ENCODE measurements at places on chromosomes 11 and 22.

DNA sequence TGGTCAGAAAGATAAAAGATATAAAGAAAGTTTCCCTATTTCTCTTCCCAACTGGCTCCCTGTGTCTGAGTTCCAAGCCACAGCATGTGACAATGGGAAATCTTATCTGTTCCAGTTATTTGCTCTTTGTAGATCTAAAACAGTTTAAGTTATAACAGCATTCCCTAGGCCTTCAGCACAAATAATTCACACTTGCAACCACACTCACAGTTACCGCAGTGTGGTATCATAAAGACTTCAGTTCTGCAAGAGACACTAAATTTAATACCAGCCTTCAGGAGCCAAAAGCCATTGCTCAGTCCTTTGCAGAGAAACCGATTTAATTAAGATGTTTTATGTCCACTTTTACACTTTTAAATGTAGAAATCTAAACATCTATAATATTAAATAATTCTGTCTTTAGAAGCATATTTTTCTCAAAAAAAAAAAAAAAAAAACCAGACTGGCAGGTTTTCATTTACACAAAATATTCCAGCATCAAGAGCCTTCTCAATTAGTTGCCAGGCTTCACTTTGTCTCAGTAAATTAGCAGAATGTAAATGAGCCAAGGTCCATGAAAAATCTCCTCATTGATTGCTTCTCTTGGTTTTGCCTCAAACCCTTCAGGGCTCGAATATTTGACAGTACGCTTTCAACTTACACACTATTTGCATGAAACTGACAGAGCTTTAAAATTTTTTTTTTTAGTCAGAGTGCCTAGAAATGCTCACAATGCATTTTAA lies 300.0 kb upstream of the DDI1 start:
- DNase-seq = no peak

DNA sequence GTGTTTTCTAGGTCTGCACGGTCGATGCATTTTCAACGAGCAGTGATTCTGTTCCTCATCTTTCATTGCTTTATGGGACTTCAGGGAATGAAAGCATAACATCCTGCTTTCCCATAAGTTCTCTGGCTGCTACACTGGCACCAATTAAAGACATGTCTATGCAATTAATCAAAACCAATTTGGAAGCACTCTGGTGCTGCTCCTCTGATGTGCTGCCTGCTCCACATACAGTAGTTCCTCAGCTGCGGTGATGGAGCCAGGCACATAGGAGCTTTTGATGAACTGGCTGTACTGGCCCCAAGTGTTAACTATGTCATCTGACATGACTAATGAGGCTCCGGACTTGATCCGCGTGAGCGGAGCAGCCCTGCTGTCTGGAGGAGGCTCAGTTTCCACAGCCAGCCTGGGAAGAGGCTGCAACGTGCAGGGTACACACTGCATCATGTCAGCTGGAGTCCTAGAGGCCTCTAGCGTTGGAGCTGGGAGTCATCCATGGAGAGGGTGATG lies 29.8 kb downstream of the GVQW3 start:
- no peak for DNase-seq

DNA sequence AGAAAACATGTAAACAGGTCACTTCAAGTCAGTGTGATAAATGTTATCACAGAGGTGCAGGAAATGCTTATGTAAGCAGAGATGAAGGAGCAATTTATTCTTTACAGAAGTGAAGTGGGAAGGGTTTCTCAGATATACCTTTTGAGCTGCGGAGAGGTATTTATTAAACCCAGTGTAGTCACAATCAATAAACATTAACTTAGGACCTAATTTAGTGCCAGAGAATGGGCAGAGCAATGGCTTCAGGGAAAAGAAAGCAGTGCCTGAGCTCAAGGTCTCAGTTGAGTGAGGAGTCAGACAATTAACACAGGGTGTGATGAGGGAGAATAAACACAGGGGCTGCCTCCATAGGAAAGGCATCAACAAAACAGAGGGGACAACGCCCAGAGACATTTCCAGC lies 1.9 kb downstream of the MS4A5 start:
- no peak for DNase-seq

- DNase-seq = no peak
These were observed 66.5 kb upstream of the ALX4 start for GRCh38 chr11:44376423-44376822.

DNA sequence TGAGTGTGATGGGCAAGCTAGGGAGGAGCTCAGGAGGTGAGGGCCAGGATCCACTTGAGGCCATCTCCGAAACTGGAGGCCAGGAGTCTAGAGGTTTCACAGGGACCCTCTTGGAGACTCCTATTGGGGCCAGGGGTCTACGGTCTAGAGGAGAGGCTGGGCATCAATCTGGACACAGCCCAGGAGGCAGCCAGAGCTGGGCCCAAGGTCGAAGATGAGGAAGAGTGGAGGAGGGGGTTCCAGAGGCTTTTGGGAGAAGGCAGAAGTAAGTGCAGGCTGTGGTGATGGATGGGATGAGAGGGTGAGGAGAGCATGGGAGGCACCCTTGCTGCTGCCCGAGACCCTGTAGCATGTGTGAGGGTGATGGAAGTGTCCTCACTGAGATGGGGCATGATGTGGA lies 56.6 kb downstream of the LRRC32 start:
- no peak for DNase-seq

DNA sequence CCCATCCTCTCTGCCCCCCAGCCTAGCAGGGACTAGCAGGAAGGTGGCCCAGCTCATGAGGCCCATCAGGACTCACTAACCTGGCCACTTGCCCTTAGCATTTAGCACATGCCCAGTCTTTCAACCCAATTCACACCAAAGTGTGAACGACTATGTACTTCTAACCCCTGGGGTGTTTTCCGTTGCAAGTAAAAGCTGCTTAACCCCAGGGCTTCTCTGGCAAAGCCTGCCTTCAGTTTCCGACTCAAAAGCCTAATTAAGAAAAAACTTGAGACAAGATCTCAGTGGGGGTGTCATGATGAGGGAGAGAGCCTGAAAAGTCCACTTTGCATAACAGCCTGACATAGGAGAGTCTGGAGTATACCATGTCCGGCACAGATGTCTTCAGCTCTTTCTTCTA lies 347.8 kb downstream of the MN1 start:
- no peak for DNase-seq

- no peak for DNase-seq
These were observed 86.9 kb upstream of the SPON1 start for GRCh38 chr11:13875643-13876042.

GRCh38 chr11:87322568-87322967 lies 284.8 kb downstream of the TMEM135 start:
- no peak for DNase-seq

DNA sequence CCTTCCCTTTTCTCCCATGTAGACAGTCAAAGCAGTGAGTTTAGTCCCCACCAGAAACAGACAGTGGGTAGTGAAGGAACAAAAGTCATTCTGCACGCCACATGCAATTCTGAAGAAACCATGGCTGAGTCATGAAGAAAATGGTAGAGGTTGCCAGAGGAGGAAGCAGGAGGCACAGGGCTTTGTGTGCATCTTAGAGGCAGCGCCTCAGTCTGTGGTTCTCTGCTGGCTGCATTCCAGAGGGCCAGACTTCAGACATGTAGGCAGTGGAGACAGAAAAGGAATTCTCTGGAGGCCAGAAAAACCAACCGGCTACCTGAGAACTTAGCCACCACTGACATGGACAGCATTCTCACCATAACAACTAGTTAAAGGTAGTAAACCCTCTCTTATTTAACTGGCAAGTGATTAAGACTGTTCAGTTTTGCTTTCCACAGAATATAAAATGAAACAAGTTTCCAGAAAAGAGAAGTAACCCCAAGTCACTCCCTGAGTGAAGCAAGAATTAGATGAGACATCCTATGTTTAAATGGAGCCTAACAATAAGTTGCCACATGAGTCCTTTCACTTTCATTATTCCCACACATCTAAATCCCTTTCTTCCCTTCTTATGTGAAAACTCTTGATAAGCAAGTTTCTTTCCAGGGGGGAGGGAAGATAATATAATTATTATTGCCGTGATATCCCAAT lies 556.1 kb downstream of the SOX6 start:
- DNase-seq = no peak

DNA sequence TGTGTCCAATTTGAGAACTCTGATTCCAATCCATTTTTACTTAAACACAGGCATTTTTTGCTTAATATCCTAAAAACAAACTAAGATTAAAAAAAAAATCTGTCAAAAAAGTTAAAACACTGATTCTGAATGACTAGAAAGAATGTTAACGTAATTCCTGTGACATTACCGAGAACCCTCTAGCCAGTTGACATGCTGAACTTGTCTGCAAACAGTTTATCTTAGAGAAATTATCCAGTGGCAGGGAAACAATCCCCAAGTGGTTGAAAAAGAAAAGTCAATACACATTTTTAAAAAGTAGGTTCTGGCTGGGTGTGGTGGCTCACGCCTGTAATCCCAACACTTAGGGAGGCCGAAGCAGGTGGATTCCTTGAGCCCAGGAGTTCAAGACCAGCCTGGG lies 11.6 kb downstream of the KMT5B start:
- DNase-seq = no peak

DNA sequence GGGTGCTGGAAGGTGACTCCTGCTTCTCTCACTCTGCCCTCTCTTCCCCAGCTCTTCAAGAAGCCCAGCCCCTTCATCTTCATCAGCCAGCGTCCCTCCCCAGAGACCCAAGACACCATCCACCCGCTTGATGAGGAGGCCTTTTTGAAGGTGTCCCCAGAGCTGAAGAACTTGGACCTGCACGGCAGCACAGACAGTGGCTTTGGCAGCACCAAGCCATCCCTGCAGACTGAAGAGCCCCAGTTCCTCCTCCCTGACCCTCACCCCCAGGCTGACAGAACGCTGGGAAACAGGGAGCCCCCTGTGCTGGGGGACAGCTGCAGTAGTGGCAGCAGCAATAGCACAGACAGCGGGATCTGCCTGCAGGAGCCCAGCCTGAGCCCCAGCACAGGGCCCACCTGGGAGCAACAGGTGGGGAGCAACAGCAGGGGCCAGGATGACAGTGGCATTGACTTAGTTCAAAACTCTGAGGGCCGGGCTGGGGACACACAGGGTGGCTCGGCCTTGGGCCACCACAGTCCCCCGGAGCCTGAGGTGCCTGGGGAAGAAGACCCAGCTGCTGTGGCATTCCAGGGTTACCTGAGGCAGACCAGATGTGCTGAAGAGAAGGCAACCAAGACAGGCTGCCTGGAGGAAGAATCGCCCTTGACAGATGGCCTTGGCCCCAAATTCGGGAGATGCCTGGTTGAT lies 12.6 kb downstream of the IL10RA start:
- no peak for DNase-seq

- DNase-seq = no peak
These were observed 2.5 kb downstream of the IL17REL start for GRCh38 chr22:50009765-50010675.

DNA sequence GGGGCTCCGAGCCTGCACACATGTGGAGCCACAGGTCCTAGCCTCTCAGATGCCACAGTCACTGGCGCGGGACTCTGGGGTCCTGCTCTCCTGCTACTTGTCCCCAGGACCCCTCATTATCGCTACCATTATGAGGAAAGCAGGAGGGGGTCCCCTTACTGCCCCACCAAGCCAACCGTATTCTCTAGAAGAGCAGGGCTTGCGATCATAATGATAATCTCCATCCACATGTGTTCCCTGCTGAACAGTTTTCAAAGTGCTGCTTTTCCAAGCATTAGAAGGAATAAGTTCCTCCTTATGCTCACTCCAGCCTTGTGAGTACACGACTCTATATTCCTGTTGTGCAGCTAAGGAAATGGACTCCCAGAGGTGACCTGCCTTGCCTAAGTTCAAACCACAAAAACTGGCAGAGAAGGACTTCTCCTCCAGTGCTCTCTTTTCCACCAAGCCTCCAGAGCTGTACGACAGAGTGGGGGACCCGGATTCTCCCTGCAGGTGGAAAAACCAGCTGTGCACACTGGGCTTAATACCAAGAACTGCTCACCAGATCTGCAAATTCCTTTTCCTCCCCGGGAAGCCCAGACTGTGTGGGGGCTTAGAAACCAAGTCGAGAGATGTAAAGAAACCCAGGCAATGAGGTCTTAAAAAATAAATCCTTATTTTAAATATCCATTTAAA lies 92.8 kb upstream of the DRD2 start:
- DNase-seq = no peak

DNA sequence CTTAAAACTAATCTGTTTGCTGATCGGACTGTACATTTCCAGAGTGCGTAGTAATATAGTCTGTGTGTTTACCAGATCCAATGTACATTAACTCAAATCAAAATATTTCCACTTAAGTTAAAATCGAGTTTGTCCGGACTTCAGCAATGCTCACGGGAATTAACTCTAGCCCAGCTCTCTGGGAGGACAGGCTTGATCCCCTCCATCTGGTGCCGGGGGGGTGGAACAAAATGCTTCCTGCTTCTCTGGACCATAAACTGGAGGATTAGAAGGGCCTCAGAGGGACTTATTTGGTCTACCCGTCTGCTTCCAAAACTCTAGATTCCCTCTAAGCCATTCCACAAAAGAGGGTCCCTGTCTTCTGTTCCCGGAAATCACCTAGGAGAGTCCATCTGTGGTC lies 511.2 kb downstream of the BUD13 start:
- DNase-seq = no peak

GRCh38 chr22:45310331-45310976 lies 720 bp downstream of the FAM118A start:
- DNase-seq = no peak

- DNase-seq = no peak
These were observed 93.5 kb downstream of the DBX1 start for GRCh38 chr11:20066783-20067156.

All from stimulated activated CD4-positive, alpha-beta T cell treated with anti-CD3 and anti-CD28 coated beads, Interleukin-1b, Interleukin-23, amount 100 ng/mL, for 1 hour (primary cell).